ENCODE measurements at places on chromosomes 11 and 22.
A peak's percentile ranks its signal among the peaks of the same experiment; 100 is the strongest.

DNA sequence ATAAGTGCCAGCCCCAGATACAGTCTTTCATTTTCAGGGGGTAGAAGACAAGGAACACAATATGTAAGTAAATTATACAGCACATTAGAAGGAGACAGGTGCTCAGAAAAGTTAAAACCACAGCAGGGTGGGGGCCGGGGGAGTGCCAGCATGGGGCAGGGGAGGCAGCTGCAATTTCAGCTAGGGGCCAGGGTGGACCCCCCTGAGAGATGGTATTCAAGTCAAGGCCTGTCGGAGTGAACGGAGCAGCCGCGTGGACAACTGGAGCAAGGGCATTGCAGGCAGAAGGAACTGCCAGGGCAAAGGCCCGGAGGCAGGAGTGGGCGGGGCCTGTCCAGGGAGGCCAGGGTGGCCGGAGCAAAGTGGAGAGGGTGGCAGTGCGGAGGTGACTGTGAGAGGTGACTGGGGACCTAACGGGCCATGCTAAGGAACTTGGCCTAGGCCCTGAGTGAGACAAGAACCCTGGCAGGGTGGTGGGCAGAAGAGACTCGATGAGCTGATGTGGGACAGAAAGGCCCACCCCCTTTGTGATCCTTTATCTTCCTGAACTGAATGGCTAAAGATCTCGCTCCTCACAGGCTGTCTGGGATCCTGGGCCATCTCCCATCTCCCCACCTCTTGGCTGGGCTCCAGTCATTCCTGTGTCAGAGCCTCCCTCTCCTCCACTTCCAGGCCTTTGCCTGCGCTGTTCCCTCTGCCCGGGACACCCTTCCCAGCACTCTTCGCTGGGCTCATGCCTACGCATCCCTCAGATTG lies 22.4 kb upstream of the FLRT1 start:
- no peak for DNase-seq

DNA sequence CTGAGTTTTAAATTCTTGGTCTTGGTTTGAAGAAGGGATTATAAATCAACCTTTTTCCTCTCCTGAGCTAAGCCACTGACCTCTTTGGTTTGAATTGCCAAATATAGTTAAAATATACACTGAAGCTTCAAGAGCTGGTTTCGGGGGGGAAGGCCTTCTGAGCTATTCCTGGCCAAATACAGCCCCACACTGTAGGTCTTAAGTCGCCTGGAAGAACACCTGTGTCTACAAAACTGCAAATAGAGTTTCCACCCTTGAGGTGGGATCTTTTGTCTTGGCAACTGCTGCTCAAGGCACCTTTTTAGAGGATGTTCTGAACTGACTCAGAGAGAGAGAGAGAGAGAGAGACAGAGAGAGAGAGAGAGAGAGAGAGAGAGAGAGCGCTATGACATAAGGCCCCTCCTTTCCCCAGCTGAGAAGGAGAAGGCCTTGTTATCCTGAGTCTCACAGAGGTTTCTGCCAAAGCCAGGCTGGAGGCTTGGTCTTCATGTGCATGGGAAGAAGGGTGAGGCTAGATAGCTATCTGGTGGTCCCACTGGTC lies 5.5 kb downstream of the ADM start:
- peak; percentile 56 for DNase-seq

DNA sequence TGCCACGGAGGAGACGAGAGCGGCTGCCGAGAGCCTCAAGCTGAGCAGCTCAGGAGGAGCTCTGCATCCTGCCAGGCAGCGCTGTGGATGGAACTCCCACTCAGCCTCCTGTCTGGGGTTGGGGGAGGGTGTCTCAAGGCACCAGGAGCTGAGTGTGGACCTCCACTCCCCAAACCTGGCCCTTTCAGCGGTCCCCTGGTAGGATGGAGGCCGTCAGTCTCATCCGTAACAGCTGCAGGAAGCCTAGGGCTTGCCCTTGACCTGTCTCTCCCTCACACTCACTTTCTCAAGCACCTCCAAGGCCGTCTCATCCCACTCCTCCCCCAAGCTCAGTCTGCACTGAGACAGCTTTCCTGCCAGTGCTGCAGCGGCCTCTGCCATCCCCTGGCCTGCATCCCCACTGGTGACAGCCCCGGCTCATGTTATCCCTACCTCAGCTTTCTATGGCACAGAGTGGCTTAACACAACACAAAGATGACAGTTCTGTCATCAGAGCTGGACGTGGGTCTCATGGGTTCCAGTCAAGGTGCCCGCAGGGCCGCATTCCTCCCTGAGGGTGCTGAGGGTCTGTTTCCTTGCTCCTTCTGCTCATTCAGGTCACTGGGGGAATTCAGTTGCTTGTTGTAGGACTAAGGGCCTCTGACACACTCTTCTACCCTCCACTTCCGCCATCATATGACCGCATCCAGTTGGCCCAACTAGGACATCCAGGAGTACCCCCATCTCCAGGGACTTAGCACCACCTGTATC lies 341.9 kb upstream of the B3GAT1 start:
- no peak for DNase-seq

DNA sequence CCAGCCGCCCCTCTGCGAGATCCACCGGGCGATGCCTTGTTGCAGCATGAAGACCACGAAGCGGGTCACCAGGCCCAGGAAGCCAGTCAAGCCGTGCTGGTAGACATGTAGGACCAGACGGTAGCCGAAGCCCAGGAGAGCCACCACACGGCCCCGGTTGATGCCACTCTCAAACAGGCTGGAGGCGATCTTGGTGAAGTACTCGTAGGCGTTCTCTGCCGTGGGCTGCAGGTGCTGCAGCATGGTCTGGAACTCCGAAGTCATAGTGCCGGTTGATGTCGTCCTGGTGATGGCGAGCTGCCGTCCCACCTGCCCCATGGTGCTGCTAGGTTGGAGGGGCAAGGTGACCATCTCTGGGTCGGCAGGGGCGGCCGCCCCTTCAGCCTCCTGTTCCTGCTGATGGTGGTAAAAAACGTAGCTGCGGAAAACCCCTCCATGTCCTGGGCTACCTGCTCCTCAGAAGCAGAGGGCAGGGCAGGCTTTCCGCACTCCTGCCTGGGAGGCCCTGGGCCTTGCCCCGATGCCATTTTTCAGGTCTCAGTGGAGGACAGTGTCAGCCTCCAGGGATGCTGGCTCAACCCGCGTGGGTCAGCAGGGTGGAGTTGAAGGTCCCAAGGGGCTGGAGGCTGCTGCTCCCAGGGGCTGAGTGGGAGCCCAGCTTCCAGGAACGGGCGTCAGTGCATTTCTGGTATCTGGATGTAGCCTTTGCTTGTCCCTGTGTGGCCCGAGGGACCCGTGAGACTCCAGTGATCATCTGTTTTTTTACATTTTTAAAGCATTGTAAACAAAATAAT lies 98.7 kb downstream of the ADAMTS15 start:
- no peak for DNase-seq

- no peak for DNase-seq
Measured at GRCh38 chr22:44505796-44506354, 7.8 kb upstream of the RTL6 start.

GRCh38 chr11:124200671-124201070 lies 17.5 kb downstream of the OR10D3 start:
- no peak for DNase-seq

DNA sequence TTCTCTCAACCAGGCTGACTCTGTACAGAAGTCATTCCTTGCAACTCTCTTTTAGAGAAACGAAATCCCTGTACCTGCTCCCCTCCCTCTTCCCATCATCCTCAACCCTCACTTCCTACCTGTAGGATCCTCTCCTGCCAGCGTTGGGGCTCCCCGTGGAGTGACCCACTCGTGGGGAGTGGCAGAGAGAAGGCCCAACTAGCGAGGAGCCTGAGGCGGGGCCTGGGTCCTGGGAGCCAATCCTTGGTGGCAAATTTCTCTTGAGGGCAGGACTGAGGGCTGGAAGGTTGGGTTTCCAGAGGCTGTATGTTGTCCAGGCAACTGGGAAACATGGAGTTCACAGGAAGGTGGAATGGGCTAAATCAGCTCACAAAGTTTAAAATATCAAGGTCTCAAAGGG lies 10.4 kb downstream of the NHERF4 start:
- DNase-seq, result peak; percentile 57
